GM12891 (cell line): ENCODE measurements at places on chromosomes 3 and 15.

GRCh38 chr3:10248984-10249748 is 907 bp downstream of the TATDN2 start:
- peak; percentile 36 for DNase-seq

DNA sequence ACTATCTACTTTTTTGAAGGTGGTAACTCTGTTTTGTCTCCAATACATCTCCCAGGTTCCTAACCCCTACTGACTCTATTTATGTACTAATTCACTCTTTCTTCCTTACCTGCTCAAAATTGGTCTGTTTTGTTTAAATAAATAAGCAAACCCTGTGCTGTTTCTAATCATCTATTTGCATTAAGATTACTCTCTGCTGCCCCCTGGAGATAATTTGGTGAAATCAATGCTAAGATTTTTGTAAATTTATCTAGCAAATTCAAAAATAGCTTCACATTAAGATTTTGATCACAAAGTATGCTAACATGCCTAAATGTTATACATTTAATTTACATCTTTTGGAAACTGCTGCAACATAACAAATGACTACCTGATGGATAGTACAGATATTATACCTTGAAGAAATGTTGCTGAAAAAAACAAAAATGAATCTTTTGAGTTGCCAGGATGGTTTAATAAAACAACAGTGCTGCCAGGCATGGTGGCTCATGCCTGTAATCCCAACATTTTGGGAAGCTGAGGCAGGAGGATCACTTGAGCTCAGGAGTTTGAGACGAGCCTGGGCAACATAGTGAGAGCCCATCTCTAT is 4.4 kb upstream of the CD200R1 start:
- no peak for DNase-seq

DNA sequence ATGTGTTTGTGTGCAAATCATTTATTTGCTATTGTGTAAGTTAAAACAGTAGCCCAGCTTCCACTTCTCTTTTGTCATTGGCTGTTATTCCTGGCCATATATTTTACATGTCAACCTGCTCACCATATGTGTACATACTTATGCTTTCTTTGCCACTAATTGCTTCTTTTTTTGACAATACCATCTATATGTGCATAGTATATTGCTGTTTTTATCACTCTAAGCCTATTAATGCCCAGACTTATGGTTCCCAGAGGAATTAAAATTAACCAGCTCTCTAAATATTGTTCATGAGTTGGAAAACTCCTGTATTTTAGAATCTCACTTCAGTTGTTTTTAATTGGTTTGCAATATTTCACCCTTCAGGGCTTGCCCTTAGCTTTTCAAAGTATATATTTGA is 428.9 kb downstream of the MECOM start:
- no peak for DNase-seq

DNA sequence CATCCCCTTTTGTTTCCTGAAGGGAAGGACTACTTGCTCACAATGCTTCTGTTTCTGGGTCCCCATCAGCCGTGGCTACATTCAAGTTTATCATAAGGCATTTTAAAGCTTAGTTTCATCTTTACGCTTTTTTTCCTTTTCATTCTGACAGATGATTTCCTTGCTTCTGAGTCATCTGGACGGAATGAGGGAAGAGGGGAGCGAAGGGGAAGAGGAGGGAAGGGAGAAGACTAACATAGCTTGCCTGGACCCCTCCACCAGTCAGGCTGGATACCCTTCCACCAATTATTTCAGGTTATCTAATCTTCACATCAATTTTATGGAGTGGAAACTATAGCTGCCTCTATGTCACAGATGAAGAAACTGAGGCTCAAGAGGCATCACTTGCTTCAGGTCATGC is 27.6 kb downstream of the FAM3D start:
- no peak for DNase-seq

DNA sequence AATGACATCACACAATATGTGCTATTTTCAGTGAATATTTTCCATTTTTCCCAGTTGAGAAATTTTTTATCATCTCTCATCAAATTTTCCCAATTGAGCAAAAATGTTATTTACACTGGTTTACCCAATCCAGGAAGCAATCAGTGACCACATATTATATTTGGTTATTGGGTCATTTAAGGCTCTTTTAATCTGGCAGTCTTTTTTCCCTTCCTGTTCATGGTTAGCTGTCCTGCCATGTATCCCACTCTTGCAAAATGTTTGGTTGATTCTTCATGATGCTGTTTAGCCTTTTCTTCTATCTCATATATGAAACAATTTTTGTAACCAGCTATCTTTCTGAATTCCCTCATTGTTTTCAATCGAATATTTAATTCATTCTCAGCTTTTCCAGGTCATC is 626.0 kb downstream of the RBMS3 start:
- no peak for DNase-seq

GRCh38 chr3:111954228-111954990 is 24.4 kb upstream of the ABHD10 start:
- DNase-seq, result no peak

DNA sequence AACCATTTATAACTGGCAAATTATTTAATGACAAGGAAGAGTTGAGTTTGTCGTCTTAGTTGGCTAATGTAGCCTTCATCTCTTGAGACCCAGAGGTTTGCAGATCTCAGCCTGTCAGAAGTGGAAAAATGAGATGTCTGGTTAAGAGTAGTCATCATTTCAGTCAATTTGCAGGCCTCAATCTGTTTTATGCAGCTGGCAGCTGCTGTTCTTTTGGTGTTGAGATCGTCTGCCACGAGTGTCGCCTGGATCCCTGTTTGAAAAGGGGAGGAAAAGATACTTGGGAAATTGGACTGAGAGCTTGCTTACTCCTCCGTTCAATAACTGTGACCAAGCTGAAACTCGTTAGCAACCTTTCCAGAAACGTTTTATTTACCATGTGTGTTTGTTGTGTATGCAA is 2.3 kb downstream of the PHLDB2 start:
- DNase-seq, result no peak

DNA sequence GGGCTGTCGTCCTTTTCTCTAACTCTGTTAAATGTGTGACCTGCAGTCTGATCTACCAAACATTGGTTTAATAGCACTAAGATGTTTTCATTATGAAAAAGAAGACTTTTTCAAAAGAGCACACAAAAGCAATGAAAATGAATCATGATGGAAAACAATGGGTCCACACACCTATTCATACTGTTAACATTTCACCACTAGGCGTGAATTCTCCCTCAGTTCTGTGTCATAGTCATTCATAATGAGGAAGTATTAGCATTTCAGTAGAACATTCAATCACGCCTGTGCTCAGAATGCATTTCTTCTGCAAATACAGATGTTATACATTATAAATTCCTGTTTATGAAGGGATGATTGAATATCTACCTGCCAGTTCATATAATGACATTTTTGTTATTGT is 35.9 kb downstream of the EIF4E3 start:
- DNase-seq, result no peak

DNA sequence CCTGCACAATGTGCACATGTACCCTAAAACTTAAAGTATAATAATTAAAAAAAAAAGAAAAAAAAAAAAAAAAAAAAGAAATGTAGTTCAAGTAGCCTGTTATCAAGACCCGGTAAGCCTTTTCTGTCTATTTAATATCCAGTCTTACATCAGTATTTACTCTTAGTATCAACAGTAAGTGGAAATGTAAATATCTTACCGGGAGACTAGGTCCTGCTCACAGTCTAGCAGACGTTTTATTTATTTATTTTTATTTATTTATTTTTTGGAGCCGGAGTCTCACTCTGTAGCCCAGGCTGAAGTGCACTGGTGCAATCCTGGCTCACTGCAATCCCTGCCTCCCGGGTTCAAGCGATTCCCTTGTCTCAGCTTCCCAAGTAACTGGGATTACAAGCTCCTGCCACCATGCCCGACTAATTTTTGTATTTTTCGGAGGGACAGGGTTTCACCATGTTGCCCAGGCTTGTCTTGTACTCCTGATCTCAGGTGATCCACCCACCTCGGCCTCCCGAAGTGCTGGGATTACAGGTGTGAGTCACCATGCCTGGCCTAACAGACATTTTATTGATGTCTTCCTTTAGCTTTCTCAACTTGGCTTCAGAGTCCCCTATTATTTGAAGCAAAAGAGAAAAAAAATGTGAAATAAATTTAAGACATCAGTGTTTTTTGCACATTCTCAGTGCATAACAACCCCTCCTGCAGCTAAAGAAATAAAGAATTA is 19.9 kb downstream of the C2CD4B start:
- no peak for DNase-seq

GRCh38 chr3:133535971-133536881 is 37.3 kb upstream of the CDV3 start:
- no peak for DNase-seq

DNA sequence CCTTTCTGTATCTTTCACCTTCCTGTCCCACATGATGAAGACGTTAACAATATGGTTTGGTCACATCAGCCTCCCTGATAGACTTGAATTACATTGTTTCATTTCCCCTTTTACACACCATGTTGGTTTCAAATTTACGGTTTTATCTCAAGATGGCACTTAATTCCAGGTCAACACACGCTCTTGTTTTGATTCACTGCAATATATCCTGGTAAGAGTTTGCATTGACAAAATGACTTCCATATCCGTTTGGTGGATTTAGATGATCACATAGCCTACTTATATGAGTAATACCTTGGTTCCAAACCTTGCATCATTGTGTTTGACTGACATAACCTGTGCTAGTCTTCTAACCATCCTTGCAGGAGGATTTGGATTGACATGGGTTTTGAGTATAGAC is 499.4 kb downstream of the ROBO1 start:
- DNase-seq, result no peak

DNA sequence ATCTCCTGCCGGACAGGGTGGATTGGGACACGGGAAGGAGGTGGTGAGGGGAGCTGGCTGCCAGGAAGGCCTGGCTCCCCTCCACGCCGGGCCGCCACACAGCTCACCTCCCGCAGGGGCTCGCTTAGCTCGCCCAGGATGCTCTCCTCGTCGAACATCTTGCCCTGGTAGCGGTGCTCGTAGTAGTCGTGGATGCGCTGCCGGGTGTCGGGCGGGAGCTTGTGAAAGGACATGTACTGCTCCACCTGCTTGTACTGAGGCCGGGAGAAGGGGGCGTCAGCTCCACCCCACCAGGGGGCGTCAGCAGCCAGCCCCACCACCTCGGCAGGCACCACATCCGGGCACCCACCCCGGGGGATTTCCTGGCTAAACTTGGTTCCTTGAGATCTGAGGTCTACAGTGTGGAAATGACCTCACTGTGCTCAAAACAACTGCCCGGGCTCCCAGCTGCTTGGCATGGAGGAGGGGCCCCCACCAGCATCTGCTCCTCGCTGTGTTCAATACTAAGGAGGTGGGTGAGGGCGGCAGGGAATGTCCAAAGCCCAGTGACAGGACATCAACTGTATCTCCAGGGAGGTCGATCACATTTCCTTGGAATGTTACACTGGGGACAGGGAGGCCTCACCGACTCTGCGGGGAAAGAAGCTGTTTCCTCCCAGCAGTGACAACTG is 43.4 kb downstream of the HCN4 start:
- DNase-seq, result no peak
